ENCODE measurements at places on chromosomes 3 and 15.

GRCh38 chr3:99586701-99587100 lies 51.7 kb upstream of the COL8A1 start:
- no peak for DNase-seq
- no peaks in the 10 kb centered on the region for H3K36me3 ChIP-seq
- H3K27ac ChIP-seq, result no peak overlapping the region
- no peak overlapping the region for H3K4me3 ChIP-seq
- no peaks in the 10 kb centered on the region for H3K4me1 ChIP-seq
- no peaks in the 10 kb centered on the region for H3K27me3 ChIP-seq

GRCh38 chr15:47663101-47663500 lies 54.2 kb upstream of the SEMA6D start:
- no peak overlapping the region for H3K4me3 ChIP-seq
- DNase-seq, result no peak
- no peaks in the 10 kb centered on the region for H3K27me3 ChIP-seq
- H3K4me1 ChIP-seq, result no peaks in the 10 kb centered on the region

GRCh38 chr3:99947356-99947755 lies 129.7 kb downstream of the CMSS1 start:
- H3K36me3 ChIP-seq, result no peaks in the 10 kb centered on the region
- H3K4me3 ChIP-seq, result no peak overlapping the region
- DNase-seq, result no peak
- H3K4me1 ChIP-seq, result no peaks in the 10 kb centered on the region
- H3K27ac ChIP-seq, result no peak overlapping the region

GRCh38 chr3:140536926-140537726 lies 140.7 kb upstream of the TRIM42 start:
- no peaks in the 10 kb centered on the region for H3K4me1 ChIP-seq
- no peak for DNase-seq
- H3K27ac ChIP-seq, result no peak overlapping the region
- no peak overlapping the region for H3K4me3 ChIP-seq

GRCh38 chr15:91278951-91279350 lies 178.9 kb downstream of the SV2B start:
- no peaks in the 10 kb centered on the region for H3K4me1 ChIP-seq
- no peak overlapping the region for H3K4me3 ChIP-seq
- H3K36me3 ChIP-seq, result no peaks in the 10 kb centered on the region
- H3K27ac ChIP-seq, result no peak overlapping the region
- no peak for DNase-seq
- no peaks in the 10 kb centered on the region for H3K27me3 ChIP-seq

DNA sequence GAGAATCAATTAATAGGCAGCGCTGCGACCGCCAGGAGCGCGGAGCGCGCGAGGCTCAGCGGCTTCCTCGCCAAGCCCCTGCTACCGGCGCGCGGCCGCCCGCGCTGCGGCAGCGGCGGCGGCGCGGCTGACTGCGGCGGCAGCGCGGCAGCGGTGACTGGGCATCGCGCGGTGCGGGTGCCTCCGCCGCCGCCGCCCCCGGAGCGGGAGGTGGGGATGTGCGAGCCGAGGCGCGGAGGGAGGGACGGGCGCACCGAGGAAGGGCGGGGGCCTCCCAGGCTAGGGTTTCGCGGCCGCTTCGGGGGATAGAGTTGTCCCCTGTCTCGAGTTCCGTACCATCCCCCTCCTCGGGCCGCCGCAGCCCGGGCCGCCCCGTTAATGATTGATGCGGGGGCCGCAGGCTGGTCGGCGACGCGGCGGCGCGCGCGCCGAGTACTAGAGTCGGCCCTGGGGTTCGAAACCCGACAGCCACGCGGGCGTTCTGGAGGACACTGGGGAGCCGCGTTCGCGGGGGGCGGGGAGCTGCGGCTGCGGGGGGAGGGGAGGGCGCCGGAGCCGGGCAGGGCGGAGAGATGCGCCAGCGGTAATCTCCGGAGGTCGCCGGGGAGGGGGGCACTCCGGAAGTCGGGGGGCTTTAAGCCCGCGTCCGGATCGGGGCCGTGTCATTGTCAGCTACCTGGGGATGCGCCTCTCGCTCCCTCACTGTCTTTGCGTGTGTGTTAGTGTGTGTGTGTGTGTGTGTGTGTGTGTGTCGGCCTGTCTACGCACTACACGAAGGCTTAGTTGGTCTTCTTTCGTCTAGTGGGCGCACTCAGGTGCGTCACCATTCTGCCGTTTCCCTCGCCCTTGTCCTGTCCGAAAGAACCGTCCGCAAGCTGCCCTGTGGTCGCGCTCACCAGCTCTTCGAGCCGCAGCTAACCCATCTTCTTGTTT lies at the start of gene PAQR9:
TSS of gene PAQR9 (minus strand) at position 159 of the 933 bp plus-strand sequence. CDS start 338 bp downstream, outside the sequence.
- peak within 1 kb of the TSS; percentile 69 for H3K4me3 ChIP-seq
- peaks cover 38% of the 10 kb centered on the region for H3K27me3 ChIP-seq

DNA sequence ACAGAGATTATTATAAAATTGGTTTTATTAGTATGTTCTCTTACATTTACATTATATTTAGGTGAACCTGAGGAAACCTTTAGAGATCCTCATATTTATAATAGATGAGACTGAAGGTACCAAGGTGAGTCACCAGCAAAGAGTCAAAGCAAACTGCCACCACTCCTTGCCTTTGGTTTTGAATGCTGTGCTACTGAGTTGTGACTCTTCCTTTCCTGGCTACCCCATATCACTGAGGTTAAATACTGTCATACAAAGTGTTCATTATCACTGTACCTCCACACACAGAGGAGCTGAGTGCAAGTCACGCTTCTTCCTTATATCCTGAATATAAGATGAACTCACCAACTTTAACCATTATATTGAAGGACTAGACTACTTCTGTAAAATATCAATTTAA lies 168.2 kb downstream of the CBLB start:
- no peaks in the 10 kb centered on the region for H3K4me1 ChIP-seq
- no peak overlapping the region for H3K4me3 ChIP-seq
- no peak overlapping the region for H3K27ac ChIP-seq
- H3K36me3 ChIP-seq, result no peaks in the 10 kb centered on the region
- no peaks in the 10 kb centered on the region for H3K27me3 ChIP-seq

DNA sequence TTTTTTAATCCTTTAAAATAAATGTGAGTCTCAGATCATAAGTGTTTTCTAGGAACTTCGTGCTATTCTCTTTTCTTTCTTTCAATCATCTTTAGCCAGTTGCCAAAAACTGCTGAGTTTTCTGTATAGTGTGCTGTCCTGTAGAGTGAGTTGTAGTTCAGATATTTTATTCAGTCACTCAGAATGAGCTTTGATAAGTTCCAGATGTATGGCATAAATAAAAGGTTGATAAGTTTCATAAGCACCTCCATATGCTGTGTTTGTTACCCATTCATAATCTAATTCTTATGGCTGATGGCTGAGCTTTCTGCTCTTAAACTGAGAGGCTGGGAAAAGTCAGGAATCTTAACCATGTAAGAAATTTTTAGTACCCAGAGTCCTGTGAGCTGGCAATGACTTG lies 59.3 kb upstream of the COL6A6 start:
- no peaks in the 10 kb centered on the region for H3K27me3 ChIP-seq
- DNase-seq, result no peak
- H3K4me3 ChIP-seq, result no peak overlapping the region
